ENCODE measurements at places on chromosomes 6 and 20. TPM values are rescaled to one million over a fixed set of nuclear protein-coding genes. Genes with fewer than 3 reads are reported as not detected.

Gene PROKR2
- total RNA-seq: not detected

Gene SAPCD1
- 5.8 TPM for total RNA-seq

Gene CST4
- total RNA-seq: not detected

Gene MCCD1
- not detected for total RNA-seq

Gene SALL4
- total RNA-seq: 1.5 TPM

Data from bronchus fibroblast of lung (primary cell).